ENCODE measurements at places on chromosomes 5 and 9.

- no peak for DNase-seq
Observed at GRCh38 chr9:81259896-81260295, 429.5 kb downstream of the TLE1 start.

- no peak for DNase-seq
Observed at GRCh38 chr5:32044434-32044833, 129.7 kb downstream of the GOLPH3 start.

DNA sequence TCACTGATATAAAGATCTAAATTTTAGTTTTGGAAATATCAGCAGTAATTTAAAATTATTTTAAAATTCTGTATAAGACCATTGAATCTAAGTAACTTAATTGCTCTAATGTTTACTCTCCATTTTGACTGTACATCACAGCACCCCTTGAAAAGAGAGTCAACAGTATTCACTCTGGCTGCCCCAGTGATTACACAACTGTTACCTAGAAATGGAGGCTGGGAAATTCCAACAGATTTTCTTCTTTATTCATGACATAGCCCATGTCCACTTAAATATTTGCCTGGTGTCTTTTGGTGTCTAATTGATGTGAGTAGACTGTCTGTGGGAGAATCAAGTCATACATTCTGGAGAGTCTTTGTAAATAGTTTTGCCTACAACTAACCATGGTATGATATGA, 301.8 kb upstream of the CDH6 start:
- no peak for DNase-seq

DNA sequence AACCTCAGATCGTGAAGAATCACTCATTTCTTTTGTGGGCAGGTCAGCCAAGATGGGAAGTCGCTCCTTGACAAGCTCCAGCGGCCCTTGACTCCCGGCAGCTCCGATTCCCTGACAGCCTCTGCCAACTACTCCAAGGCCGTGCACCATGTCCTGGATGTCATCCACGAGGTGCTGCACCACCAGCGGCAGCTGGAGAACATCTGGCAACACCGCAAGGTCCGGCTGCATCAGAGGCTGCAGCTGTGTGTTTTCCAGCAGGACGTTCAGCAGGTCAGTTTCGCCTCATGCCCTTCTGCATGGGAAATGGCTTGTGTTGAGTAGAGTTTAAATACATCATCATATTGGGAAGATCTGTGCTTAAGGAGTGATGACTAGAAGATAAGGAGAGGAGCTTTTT, 173.3 kb downstream of the TRIO start:
- DNase-seq = no peak

- DNase-seq = no peak
Observed at GRCh38 chr5:73966451-73966850, 340.5 kb downstream of the ARHGEF28 start.

DNA sequence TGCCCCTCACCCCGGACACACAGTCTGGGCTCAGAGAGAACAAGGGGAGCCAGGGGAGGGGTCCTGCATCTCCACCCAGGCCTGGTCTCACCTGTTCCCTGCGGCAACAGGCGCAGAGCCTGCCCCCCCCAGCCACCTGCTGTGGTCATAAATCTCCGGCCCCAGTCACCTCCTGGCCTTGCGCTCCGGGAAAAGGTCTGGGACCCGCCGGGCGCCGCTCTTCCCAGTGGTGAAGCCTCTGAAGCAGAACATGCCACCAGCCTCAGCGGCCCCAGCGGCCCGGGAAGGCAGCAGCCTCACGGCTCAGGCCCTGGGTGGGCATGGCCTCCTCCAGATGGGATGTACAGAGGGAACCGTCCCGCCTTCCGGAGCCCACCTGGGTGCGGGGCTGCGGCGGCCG, 20.6 kb downstream of the NOTCH1 start:
- DNase-seq = no peak

GRCh38 chr9:86459599-86460155, 105.5 kb upstream of the TUT7 start:
- DNase-seq = no peak

DNA sequence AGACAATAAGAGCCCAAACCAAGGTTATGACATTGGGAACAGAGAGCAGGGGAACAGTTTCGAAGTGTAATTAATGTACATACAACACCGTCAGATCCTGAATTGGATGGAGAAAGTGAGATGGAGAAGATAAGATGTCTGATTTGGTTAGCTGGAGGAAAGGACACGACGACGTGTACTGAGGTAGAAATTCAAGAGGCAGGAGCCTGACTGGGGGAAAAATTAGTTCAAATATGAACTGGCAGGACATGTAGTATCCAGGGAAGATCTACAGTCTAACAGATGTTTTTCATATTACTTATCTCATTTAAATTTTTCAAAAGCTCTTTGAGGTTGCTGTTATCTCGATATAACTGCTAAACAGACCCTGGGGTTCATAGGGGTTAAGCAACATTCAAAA, 114.7 kb downstream of the TMEM232 start:
- DNase-seq = no peak

GRCh38 chr9:113151696-113152630, 1.2 kb downstream of the SLC31A2 start:
- DNase-seq = no peak

DNA sequence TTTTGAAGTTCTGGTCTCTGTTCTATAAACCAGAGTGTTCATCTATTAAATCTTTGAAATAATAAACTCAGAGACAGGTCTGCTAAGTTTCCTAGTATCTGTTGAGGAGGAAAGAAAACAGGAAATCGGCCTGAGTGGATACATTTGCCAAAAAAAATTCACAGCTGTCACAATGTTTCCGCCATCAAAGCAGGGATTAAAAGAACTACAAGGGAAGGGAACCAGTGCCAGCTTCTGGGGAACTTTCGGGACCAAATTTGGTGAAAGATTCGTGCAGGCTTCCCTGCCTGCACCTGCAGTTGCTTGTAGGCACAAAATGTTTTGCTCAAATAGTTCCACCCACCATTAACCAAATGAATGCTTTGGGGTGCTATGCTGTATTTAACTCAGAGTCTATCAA, 267.5 kb downstream of the MSX2 start:
- no peak for DNase-seq

DNA sequence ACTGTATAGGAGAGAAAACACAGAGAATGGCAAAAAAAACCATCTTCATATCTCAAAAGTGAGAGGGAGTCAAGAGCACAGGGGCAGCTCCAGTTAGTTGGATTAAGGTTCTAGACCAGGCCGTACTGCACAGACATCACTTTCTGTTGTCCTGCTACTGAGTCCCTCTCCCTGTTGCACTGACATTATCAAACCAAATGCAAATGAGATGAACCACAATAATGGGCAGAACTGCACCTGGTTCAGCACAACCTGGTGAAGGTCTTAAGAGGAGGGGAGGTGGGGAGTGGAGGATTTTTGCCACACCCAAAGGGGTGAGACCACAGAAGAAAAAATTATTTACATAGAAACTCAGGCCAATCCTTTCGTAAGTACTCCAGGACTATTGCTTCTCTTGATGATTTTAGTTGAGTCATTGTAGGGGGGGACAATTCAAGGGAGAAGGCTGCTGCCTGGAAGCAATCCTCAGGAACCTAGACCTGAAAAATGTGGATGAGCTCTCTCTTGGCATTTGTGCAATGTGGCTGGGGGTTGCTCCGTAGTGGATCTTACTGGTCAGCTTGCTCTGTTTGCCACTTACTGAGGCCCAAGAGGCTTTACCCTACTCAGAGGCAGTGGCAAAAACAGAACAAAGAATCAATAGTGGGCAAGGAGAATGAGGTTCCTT, 94.5 kb upstream of the PPP1R2B start:
- DNase-seq = no peak

DNA sequence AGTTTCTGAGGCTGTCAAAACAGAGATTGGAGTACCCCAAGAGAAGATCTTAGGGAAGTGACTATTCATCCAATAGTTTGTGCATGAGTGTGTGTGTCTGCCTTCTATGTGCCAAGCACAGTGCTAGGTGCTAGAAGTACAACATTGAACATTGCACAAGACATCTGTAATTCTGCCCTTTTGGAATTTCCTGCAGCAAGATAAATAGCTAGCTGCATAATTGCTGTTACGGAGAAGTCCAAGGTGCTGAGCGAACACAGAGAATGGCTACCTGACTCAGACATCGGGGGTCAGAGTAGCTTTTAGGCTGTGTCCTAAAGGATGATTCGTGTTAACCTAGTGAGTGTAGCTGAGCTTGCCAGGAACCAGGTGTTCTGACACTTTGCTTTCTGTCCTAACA, 44.8 kb downstream of the PAPPA start:
- DNase-seq = no peak

GRCh38 chr9:98255061-98255577, 330 bp downstream of the TBC1D2 start:
- no peak for DNase-seq

- no peak for DNase-seq
Observed at GRCh38 chr5:16970826-16971225, 34.7 kb upstream of the MYO10 start.

- DNase-seq = no peak
Observed at GRCh38 chr5:125202871-125203438, 456.5 kb upstream of the ZNF608 start.

- DNase-seq = no peak
Observed at GRCh38 chr5:96863949-96864584, 12.2 kb upstream of the ERAP2 start.

GRCh38 chr9:75414371-75415160, 326.3 kb downstream of the OSTF1 start:
- DNase-seq = no peak

GRCh38 chr5:180287868-180288267, 4.0 kb downstream of the MAPK9 start:
- DNase-seq = no peak

- no peak for DNase-seq
Observed at GRCh38 chr9:135664801-135665794, 2.0 kb downstream of the LCN9 start.

GRCh38 chr5:66238435-66238834, 94.3 kb downstream of the SREK1 start:
- no peak for DNase-seq

DNA sequence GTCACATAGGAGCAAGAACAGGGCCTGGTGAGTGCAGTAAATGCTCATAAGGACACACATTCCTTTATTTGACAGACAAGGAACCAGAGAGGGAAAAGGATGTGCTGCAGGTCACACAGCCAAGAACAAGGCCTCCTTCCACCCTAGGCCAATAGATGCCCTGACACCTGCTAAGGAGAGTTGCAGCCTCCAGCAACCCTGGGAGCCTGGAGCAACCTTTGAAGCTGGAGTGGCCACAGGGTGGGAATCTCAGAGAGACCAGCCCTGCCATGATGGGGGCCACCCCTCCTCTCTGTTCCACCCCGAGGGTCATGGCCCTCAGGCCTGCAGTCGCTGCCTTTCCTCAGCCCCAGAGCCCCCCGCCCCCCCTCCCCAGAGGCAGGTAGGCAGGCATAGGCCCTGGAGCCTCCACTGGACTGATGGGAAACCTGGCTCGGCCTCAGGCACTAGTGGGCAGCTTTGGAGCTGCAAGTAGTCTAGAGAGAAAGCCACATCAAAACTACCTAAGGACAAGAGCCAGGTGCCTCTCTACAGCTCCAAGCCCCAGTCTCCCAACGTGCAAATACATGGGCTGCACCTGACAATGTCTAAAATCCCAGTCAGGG, 116.1 kb upstream of the SPOCK1 start:
- DNase-seq = no peak

- DNase-seq = no peak
Observed at GRCh38 chr5:17305964-17306725, 88.7 kb downstream of the BASP1 start.

DNA sequence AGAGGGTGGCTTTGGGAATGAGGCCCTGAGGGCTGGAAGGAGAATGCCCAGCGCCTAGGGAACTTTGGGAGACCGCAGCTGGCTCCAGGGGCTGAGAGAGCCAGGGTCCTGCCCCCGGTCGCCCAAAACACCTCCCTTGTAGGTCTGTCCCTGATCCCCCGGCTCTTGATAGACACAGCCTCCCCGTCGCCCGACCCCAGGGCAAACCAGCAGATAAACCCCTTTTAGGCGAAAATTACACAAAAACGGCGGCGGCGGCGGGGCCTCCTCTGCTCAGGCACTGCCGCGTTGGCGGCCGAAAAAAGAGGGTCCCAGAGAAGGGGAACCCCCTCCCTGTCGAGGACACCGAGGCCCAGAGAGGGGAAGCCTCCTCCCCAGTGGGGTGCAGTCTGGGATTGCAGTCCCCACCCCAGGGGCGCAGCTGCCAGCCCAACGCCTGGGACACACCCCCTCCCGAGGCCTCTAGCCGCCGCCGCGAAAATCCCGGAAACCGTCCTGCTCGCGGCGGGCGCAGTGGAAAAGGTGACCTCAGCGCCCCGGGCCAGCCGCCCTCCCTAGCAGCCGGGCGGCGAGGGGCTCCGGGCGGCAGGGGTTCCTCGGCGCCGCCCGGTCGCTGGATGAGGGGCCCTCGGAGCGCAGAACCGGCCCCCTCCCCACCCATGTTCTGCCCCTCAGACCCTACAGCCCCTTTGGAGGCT, 3.1 kb upstream of the BARX1 start:
- DNase-seq = no peak

DNA sequence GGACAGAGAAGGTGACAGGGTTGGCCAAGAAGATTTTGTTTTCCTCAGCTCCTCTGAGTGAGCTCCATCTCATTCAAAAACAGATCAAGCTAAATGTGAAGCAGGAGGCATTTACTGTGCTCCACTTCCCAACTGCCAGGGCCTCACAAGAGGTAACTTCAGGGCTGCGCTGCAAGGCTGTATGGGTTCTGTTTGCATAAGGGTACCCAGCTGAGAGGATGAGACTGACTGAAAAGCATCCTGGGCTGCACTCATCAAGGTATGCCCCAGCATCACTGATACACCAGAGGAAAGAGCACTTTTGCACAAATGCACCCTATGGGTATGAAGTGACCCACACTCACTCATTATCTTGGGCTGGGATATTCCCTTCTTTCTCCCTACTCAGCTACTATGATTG, 316.2 kb upstream of the HAPLN1 start:
- DNase-seq = peak; percentile 3

DNA sequence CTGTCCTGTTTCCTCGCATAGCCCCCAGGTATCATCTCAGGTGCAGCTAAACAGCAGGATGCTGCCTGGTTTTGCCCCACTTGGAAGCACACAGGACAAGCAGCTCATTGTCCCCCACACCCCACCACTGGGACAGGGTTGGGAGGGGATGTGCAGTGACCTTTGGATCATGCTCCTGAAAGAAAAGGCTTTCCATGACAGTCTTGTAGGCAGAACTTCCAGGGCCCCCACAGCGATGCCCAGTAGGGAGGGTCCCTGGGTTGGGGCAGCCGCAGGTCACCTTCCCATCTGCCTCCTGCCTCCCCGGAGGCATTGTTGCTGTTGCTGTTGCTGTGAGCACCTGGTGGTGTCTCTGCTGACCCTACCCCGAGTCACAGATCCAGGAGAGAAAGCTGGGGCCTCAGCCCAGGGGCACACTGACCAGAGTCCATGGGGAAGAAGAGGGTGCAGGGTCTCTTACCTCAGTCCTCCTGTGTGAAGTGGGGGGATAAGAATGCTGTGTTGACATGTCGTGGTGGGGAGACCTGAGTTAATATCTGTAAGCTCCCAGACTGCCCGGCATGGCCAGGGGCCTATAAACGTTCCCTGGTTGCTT, 8.5 kb downstream of the CEP72 start:
- DNase-seq = no peak

Data from neuronal stem cell (in vitro differentiated cells).